ENCODE measurements at places on chromosomes 5 and 9. TPM values are rescaled to one million over a fixed set of nuclear protein-coding genes. Genes with fewer than 3 reads are reported as not detected.
A peak's percentile ranks its signal among the peaks of the same experiment; 100 is the strongest.

The SLC46A2 gene
- total RNA-seq: not detected

The SPATA31A1 gene
- not detected for total RNA-seq

GRCh38 chr9:94056442-94056974, 27.8 kb upstream of the PTPDC1 start:
- no peak for DNase-seq

GRCh38 chr5:2737273-2738155, 14.0 kb downstream of the IRX2 start:
- DNase-seq: no peak

The GRAMD2B gene
- total RNA-seq: 7.4 TPM

The ERAP2 gene
- total RNA-seq: 44.8 TPM

The ABO gene
- total RNA-seq: not detected

GRCh38 chr5:85096421-85096820, 711.7 kb upstream of the EDIL3 start:
- DNase-seq: no peak

DNA sequence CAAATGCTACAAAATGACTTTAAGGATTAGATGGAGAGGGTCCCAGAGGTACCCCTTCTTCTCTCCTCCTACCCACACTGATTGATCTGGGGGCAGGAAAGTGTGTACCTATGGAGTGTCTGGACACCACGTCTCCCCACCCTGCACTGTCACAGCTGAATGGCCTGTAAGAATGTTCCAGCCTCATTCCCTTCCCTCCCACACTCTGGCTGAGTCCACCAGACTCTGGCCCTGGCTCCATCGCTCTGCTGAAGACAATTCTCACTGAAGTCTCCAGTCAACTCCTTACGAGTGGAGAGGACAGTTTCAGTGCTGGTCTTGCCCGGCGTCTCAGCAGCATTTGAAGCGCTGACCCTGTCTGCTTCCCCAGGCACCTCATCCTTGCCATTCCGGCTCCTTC, 105.8 kb downstream of the TTLL11 start:
- DNase-seq: no peak

DNA sequence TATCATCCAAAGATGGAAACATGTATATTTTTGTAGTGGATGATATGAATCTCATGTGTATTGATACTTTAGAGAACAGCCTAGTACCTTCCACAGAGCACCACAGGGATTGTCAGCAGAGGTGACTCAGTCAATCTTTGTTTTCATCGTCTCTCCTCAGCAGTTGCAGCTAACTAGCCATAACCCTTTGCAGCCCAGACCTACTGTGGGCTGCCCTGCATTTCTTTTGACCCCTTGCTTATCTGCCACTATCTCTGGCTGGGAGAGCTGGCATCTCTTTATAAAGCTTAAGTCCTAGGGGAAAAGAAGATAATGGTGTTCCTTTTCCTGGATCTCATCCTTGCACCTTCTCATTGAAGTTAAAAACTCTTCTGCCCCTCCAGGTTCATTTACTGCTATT, 28.7 kb downstream of the HMGCR start:
- DNase-seq: no peak

The TMEM8B gene
- 2.8 TPM for total RNA-seq

- no peak for DNase-seq
These were observed 140.6 kb upstream of the TLE4 start for GRCh38 chr9:79431019-79431679.

The RIGI gene
- 9.9 TPM for total RNA-seq

GRCh38 chr9:87020169-87020950, 73.1 kb upstream of the GAS1 start:
- no peak for DNase-seq

DNA sequence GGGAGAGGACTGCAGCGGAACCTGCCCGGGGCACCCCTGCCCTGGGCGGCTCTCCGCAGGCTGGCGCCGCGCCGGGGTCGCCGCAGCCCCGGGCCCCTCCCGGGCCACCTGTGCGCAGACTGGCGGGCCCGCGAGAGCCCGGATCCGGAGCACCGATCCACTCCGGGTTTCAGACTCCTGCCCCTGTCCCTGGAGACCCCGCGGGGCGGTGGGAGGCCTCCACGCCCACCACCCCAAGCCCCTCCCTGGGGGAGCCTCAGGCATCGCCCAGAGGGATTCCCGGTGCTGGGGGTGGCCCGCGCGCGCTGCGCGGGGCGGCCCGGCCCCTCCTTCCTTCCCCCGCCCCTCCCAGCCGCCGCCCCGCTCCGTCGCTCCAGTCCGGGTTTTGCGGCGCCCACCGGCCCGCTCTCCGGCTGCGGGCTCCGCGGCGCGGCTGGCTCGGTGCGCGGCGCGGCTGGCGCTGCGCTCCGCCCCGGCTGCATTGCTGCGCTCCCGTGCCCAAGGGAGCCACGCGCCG, at the start of gene UNC5A:
TSS of gene UNC5A (plus strand) at position 479 of the 517 bp plus-strand sequence. CDS start 192 bp downstream, outside the sequence.
- peak; percentile 76 for DNase-seq

The CD74 gene
- total RNA-seq: 290 TPM

- no peak for DNase-seq
These were observed 27.0 kb upstream of the C9orf72 start for GRCh38 chr9:27600256-27600655.

DNA sequence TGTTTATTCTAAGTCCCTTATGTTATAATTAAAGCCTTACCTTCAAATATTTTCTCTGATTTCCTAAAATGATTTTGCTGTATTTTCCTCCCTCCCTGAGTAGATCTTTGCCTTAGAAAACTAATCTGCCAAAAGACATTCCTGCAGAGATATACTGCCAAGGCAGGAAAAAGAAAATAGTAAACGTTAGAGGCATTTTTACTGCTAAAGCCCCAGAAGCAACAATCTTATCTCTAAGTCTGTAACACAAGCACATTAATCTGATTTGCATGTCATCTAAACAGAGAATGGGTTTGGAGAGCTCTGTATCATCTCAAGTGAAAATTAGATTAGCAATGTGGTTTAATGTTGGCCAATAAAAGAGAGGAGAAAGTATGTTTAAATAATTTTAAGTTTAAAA, 847.7 kb downstream of the MAT2B start:
- DNase-seq: no peak

- DNase-seq: no peak
These were observed 281.3 kb upstream of the IRX4 start for GRCh38 chr5:2163940-2164490.

DNA sequence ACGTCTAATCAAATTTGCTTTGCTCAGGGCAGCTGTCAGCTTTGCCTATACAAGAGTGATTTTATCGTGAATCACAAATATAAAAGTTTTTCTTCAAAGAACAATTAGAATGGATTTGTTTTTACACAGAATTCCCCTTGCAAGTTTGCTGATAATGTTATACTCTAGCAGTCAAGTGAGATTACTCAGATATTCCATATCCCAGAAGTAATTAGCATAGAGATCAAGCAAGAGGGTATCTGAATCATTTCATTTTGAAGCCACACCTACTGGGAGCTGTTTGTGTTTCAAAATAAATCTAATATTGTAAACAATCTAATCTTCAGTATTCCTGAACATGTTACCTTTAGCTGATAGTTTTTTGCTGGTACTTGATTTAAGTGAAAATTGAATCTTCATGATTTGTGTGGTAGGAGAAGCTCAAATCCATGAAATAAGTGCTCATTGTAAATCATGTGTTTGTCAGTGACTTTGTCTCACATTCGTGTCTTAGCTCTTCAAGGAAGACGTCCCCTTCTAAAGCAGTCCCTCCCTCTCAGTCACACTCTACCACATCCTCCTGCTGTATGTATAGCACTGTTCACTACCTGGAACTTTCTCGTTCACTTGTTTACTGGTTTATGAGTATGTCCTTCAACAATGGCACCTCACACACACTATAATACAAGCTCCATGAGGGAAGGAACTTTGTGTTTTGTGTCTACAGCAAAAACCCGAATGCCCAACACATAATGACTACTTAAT, 3.3 kb upstream of the TTC39B start:
- DNase-seq: no peak

The TRMO gene
- total RNA-seq: 17.7 TPM

The IL31RA gene
- total RNA-seq: not detected

DNA sequence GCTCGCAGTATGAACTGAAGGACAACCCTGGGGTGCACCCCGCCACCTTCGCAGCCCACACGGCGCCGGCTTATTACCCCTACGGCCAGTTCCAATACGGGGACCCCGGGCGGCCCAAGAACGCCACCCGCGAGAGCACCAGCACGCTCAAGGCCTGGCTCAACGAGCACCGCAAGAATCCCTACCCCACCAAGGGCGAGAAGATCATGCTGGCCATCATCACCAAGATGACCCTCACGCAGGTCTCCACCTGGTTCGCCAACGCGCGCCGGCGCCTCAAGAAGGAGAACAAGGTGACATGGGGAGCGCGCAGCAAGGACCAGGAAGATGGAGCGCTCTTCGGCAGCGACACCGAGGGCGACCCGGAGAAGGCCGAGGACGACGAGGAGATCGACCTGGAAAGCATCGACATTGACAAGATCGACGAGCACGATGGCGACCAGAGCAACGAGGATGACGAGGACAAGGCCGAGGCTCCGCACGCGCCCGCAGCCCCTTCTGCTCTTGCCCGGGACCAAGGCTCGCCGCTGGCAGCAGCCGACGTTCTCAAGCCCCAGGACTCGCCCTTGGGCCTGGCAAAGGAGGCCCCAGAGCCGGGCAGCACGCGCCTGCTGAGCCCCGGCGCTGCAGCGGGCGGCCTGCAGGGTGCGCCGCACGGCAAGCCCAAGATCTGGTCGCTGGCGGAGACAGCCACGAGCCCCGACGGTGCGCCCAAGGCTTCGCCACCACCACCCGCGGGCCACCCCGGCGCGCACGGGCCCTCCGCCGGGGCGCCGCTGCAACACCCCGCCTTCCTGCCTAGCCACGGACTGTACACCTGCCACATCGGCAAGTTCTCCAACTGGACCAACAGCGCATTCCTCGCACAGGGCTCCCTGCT, 3.8 kb downstream of the IRX1 start:
- no peak for DNase-seq

GRCh38 chr9:19663570-19663969, 125.3 kb downstream of the SLC24A2 start:
- no peak for DNase-seq

DNA sequence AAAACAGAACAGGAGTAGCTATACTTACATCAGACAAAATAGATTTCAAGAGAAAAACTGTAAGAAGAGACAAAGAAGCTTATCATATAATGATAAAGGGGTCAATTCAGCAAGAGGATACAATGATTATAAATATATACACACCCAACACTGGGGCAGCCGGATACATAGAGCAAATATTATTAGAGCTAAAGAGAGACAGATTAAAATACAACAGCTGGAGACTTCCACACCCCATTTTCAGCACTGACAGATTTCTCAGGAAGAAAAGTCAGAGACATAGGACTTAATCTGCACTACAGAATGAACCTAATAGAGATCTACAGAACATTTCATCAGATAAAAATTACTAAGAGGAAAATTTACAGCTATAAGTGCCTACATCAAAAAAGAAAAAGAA, 35.7 kb downstream of the OXCT1 start:
- no peak for DNase-seq

The ZNF879 gene
- 2.1 TPM for total RNA-seq

The SAXO1 gene
- not detected for total RNA-seq

The SLC45A2 gene
- total RNA-seq: not detected

The OR1N1 gene
- total RNA-seq: not detected

The RLN2 gene
- 2.8 TPM for total RNA-seq

The MAST4 gene
- 9.8 TPM for total RNA-seq
